ENCODE measurements at places on chromosomes 5 and 9. TPM values are rescaled to one million over a fixed set of nuclear protein-coding genes. Genes with fewer than 3 reads are reported as not detected.

Gene CRAT
- 59.9 TPM for total RNA-seq

Gene ZNF879
- 5.9 TPM for total RNA-seq

Gene C5orf58
- not detected for total RNA-seq

GRCh38 chr5:149015126-149015525 is 47.7 kb downstream of the SH3TC2 start:
- no peak for DNase-seq
- no peaks in the 10 kb centered on the region for H3K27me3 ChIP-seq
- H3K27ac ChIP-seq, result no peak overlapping the region
